ENCODE measurements at places on chromosomes 1 and 21.

GRCh38 chr1:9289711-9290485 is 2.8 kb upstream of the SPSB1 start:
- DNase-seq = peak; percentile 23

- DNase-seq = no peak
Measured at GRCh38 chr1:202204065-202204464, 10.5 kb downstream of the LGR6 start.

GRCh38 chr1:3237994-3238702 is 169.1 kb downstream of the PRDM16 start:
- DNase-seq = no peak

DNA sequence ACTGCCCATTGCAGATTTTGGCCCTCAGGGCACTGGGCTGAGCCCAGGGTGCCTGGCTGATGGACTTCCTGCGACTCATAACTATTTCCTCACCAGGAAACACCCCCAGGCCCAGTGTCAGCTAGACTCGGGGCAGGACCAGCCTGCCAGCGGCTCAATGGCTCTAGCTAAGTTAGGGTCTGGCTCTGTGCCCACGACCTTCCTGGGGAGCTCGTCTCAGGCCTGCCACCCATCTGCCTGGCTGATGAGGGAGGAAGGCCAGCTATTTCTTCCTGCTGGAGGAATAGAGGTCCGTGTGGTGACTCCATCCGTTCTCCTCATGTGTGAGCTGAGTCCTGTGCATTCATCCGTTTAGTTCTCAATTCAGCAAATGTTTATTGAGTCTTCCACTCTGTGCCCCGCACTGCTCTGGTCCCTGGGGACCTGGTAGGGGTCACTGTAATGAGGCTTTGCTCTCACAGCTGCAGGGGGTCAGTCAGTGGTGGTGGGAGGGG is 44.5 kb downstream of the KIRREL1 start:
- no peak for DNase-seq

DNA sequence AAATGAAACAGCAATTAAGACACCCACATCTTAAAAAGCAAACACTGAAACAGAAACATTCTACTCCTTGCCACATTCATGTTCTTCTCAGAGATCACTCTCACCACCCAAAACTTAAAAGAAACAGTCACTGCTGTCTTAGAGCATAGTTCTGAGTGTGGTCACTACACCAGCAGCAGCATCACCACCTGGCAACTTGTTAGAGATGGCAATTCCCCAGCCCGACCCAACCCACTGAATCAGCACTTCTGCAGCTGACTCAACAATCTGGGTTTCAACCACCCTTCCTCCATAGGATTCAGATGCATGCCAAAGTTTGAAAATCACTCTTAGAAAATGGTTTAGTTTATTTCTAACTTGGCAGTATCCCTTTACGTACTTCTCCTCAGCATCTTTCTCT is 126.1 kb downstream of the CDC42BPA start:
- no peak for DNase-seq

Measured in CD4-positive, alpha-beta T cell treated with Interleukin-15 for 4 hours (primary cell).